ENCODE measurements at places on chromosomes 16 and 17.

- DNase-seq, result no peak
Observed at GRCh38 chr17:38567350-38567749, 38.4 kb downstream of the SRCIN1 start.

GRCh38 chr16:47646914-47647313 is 185.8 kb downstream of the PHKB start:
- no peak for DNase-seq

DNA sequence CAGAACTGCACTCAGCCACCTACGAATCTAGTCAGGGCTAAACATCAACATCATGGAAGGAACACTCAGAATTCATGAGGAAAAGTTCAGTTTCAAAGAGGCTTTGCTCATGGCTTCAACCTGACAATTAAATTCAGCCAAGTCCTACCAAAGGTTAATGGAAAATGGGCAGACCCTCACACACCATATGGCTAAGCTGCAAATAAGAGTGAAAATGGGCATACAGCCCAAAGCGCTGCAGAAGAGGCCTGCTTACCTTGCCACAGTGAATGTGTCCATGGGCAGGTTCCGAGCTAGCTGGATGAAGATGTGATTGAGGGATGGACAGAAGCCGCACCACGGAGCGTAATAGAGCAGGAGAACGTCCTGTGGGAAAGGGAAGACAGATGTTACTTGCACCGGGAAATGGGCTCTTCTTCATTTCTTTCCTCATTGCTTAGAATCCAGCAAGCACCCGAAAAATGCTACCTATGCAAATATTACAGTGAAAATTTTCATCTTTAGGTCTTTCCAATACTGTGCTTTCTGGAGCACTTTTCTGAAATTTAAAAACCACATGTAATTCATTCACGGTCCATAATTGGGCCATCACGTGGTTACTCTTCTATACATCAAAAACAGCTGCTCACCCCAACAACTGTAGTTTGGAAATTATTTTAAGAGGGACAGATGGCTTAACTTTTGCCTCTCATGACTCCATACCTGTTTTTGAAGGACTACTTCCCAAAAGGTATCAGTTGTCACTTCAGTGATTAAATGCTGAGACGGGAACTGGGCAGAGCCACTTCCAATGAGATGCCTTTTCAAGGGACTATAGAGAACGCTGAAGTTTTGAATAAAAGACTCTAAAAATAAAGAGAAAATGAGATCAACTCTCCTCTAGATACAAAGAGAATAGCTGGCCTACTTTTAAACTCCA is 19.6 kb downstream of the SNN start:
- DNase-seq, result no peak

- no peak for DNase-seq
Observed at GRCh38 chr17:40253565-40253964, 34.1 kb upstream of the CDC6 start.

DNA sequence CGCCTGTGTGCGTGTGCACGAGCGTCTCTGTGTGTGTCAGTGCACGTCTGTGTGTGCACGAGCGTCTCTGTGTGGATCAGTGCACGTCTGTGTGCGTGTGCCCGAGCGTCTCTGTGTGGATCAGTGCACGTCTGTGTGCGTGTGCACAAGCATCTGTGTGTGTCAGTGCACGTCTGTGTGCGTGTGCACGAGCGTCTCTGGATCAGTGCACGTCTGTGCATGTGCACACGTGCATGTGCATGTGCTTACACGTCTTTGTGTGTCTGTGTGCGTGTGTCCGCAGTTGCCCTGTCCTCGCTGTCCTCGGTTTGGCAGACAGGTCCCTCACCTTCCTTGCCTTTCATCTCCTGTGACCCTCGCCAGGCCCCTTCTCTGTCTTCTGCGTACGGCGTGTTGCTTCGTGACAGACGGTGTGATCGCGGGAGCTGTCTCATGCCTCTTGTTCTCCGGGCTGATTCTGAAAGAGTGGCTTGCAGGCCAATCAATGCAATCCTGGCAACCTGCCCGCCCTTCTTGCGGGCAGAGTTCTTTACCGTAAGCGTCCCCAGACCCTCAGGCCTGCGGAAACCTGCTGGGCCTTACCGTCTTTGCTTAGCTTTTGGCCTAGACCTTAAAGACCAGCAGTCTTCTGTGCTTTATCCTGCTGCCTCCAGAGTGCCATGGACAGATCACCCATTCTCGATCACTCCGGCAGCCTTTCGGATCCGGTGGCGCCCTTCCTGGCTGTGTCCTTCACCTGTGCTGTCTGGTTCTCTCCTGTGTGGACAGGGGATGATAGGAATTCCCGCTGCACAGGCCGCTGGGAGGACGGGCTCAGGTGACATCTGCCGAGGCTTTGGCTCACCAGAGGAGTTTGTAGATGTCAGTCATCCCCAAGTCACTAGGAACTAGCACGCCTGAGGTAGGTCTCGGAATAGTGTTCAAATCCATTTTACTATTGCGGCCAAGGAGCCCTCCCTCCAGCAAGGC is 18.5 kb downstream of the MLYCD start:
- DNase-seq, result no peak

DNA sequence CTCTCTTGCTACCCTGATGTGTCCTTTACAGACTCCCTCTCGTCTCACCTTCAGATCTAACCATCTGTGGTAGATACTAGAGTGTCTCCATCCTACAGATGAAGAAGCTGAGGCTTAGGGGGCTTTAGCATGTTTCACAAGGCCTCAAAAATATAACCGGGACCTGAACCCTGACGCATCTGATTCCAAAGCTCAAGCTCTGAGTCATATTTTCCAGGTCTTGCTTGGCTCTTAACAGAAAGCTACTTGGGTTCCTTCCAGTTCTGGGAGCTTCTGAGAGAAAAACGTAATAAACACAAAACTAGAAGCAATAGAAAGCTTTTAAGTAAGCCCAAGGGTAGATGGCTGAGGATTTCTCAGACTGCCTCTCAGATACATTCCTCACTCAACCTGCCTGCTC is 224.3 kb upstream of the EEF2KMT start:
- DNase-seq, result peak; percentile 85

GRCh38 chr17:46832945-46833839 is 14.7 kb upstream of the WNT3 start:
- DNase-seq, result peak; percentile 77

DNA sequence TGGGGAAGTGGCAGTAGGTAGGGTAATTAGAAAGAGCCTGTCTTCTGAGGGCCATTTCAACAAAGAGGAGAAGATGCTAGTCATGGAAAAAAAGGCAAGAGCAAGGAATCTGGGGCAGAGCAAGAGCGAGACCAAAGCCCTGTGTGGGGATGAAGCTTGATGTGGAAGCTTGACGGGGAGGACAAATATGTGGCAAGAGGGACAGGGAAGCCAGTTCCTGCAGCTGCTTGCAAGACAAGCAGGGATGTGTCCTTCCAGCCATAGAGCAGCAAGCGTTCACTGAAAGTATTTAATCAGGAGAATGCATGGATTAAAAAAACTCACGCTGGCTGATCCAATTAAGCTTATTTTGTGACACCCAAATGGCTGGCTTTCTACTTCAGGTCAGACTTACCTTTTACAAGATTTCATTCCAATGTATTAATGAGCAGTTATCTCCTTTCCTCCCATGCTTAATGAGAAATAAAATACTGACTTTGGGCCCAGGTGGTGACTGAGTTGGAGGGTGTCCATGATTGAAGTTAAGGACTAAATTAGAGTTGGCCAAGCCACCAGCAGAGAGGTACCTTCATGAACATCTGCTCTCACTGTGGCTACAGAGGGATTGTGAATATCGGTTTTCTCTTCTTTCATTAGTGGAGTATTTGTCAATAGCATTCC is 76.8 kb downstream of the ABCA8 start:
- no peak for DNase-seq

- DNase-seq, result no peak
Observed at GRCh38 chr16:81241706-81242105, 3.2 kb downstream of the BCO1 start.

Data from astrocyte (in vitro differentiated cells and primary cell).